ENCODE measurements at places on chromosomes 1 and 21.

DNA sequence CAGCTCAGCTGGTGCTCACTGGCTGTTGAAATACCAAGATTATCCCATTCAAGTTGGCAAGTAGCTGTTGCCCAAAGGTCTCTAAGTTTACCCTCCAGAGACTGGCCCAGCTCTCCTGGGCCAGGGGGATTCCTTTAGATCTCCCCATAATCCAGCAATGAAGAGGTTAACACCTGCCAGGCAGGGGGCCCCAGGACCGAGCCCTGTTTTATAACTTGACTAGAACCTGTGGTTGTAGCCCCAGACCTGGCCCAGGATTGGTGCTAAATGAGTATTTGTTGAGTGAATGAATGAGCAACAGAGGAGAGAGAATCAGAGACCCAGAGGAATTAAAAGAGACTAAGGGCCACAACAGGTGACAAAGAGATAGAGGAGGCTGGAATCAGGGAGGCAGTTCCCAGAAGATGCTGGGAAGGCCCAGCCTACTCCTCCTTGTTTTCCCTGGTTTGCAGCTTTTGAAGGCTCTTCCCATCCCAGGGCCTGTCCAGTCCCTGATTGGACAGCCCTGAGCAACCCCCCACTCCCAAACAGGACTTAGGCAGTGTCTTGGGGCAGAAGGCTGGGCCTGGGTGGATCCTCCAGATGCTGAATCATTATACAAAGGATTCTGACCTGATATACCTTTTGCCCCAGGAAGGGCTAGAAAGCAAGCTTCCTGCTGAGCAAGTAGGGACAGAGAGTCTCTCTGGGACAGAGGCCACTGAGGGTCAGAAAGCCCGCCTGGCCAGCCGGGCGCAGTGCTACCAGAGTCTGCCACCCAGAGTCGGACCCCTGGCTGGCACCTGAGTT, 2.4 kb upstream of the RHBG start:
- DNase-seq: no peak

GRCh38 chr1:197998110-197998509, 80.9 kb downstream of the LHX9 start:
- no peak for DNase-seq

GRCh38 chr1:19457607-19458006, 27.7 kb downstream of the CAPZB start:
- DNase-seq: no peak

- no peak for DNase-seq
Measured at GRCh38 chr1:17755120-17755519, at the start of gene ACTL8. TSS of gene ACTL8 (plus strand) at chr1:17755333. CDS start at chr1:17823009, 67,676 bp downstream.

Data from smooth muscle cell of the brain vasculature (primary cell).